Activated naive CD4-positive, alpha-beta T cell treated with anti-CD3 and anti-CD28 coated beads, Interleukin-2, amount 50 U/mL, for 72 hours (primary cell): ENCODE measurements at places on chromosomes 4 and X.

GRCh38 chrX:120253784-120254183, 3.2 kb downstream of the ZBTB33 start:
- DNase-seq: no peak

GRCh38 chr4:152041295-152041694, 280.5 kb upstream of the GATB start:
- no peak for DNase-seq

DNA sequence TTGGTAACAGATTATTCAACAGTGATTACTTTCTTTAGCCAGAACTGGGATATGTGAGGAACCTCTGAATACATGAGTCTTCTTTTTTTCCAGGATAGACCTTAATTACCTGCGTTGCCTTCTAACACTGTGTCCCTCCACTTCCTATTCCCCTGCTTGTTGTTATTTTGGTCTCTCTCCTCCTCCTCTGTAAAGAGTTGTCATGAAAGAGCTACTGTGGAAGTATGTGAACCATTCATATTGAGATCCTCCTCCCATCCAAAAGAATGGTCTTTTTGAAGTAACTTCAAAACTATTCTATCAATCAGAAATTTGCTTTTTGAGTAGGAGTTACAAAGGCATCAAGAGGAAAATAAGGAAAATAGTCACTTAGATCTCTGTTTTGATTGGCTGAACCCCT, 420.0 kb upstream of the TENM3 start:
- DNase-seq: no peak

GRCh38 chrX:133513123-133513522, 97.8 kb upstream of the GPC4 start:
- no peak for DNase-seq

DNA sequence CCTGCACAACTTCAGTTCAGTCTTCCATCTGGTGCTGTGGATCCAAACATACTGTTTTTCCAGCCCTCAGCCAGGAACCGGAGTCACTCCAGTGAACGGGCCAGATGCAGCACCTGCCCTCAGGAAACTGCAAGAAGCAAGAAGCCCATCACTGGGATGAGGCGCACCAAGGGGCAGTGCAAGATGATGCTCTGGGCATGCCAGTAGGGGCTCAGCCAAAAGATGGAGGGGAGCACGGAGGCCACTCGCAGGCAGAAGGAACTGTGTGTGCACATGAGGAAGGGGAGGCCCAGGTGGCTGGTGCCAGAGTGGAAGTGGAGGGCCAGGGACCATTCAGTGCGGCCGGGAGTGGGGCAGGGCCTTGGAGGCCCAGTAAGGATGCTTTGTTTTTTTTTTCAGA, 161.7 kb upstream of the MAMLD1 start:
- DNase-seq: no peak

DNA sequence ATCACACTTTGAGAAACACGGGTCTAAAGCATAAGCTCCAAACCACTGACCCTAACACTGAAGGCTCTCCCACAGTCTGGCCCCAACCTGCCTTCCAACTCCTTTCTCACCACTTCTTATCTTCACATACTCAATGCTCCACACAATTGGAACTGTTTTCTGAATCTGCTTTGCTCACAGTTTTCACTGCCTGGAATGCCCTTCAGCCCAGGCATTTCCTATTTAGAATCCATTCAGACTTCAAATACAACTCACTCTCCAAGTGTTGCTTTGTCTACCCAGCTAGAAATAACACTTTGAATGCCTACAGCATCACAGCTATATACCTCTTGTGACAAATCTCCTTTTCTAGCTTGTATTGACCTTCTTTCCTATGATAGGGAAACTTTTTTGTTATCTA, 10.2 kb downstream of the OTUD4 start:
- DNase-seq: no peak

- no peak for DNase-seq
These were observed 613 bp downstream of the GLRB start for GRCh38 chr4:157076578-157076947.

DNA sequence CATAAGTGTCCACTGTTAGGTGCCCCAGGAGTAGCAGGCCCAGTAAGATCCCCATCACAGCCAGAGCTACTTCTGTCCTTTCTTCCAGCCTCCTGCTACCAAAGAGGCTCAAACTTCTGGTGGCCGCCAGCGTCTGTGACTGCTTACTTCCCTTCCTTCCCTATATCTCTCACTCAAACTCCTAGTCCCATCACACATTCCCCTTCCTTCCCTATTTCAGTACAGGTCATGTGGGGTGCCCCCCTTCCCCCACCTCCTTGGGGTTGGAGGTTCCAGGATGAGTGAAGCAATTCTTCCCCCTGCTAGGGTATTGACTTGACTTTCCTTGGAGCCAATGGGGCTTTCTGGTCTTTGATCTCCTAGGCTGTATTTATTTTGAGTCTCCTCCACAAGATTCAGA, at the start of gene VSIG4:
Gene VSIG4 (minus strand): TSS at position 137 of the 400 bp plus-strand sequence. CDS start 82 bp downstream, at position 55.
- no peak for DNase-seq

DNA sequence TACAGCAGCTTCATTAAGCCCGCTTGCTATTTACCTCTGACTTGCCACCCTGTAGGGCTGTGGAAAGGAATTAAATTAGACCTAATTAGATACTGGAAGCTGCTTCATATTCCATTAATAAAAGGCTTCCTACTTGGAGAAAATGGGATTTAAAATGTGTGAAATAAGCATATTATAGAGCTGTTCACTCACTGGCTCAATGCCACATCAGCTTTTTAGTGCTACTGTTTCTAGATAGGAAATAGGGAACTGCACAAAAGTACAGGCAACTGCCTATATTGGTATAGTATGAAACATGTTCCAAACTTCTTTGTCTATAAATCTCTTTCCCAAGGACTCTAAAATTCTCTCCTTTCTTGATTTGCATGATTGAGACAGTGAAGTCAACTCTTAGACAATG, 407.9 kb upstream of the AADAT start:
- no peak for DNase-seq

DNA sequence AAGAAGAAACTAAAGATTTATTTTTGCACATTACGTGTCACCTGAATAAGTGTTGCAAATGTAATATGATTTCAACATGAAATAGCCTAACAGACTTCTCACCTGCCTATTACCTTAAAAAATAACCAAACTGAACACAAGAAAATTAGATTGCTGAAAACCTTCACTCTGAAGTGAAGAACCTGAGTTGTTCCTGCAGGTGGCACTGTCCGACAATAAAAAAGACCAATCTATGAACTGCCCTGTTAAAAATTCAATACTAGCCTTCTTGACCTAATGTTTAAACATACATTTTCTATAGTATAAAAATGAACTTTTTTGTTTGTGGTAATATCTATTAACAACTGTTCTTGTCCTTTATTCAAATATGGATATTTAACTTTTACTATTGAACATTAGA, 69.2 kb upstream of the PNPLA4 start:
- peak; percentile 2 for DNase-seq

GRCh38 chr4:153001626-153002025, 65.5 kb downstream of the FHDC1 start:
- DNase-seq: no peak

- DNase-seq: no peak
These were observed 33.4 kb downstream of the C4orf54 start for GRCh38 chr4:99624141-99624719.
